ENCODE measurements at places on chromosomes 2 and 18.

- DNase-seq = no peak
Observed at GRCh38 chr2:25421820-25422411, 80.2 kb upstream of the DNMT3A start.

DNA sequence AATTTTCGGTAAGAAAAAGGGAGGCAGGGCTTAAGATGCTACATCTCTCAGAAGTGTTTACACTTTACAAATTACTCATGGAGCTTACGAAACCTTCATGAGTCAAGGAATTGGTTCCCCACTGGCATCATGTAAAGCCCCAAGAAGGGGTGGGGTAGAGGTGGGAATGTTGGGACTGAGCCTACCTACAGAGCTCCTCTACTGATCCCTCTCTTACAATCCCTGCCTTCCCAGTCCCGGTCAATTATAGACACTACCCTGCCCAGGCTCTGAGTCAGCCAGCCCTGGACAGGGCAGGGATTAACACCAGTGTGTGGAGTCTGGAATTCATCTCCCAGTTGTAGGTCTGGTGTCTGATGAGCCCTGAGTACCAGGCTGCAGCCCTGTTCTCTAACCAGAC lies 248.9 kb downstream of the PAX3 start:
- DNase-seq = no peak

- peak; percentile 88 for DNase-seq
Observed at GRCh38 chr2:96873651-96874096, 3.8 kb upstream of the SEMA4C start.

GRCh38 chr2:180021850-180022249 lies 14.8 kb upstream of the CWC22 start:
- DNase-seq = no peak

- DNase-seq = no peak
Observed at GRCh38 chr2:49162151-49162550, 7.8 kb upstream of the FSHR start.

GRCh38 chr18:54323970-54324369 lies 33.7 kb downstream of the STARD6 start:
- no peak for DNase-seq

DNA sequence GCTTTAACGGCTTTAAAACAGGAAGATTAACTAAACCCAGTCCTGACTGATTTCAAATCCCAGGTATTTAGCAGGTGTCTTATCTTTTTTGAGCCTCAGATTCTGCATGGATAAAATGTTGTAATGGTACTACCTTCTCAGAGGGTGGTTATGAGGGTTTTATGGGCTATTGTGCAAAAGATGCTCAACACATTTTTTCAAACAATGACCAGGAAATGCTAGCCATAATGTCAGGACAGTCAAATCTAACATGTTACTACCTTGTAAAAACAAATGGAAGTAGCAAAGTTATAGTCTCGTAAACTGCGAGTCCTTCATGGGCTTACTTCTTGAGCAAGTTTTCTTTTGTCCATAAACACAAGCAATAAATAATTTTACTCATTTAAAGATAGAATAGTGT lies 162.1 kb upstream of the TFPI start:
- DNase-seq = no peak

DNA sequence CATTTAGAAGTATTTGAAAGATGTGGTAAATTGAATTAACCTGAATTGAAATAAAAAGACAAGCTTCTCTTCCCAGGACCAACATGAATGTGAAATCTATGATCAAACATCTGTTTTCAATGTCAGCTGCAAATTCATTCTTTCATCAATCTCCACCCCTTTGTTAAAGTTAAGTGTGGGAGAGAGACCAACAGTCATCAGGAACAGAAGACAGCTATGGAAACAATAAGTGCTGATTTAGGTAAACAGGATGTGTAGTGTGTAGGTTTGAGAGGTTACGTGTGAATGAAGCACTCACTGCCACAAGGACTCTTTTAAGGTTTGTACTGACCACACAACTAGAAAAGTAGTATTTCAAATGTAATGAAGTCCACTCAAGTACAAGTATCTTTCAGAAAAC lies 1659.8 kb upstream of the CELF4 start:
- DNase-seq = no peak

GRCh38 chr2:158755310-158756087 lies 39.6 kb upstream of the DAPL1 start:
- no peak for DNase-seq

GRCh38 chr2:179181002-179181401 lies 83.6 kb downstream of the SESTD1 start:
- no peak for DNase-seq

- DNase-seq = no peak
Observed at GRCh38 chr2:17864676-17865075, 13.8 kb upstream of the KCNS3 start.

GRCh38 chr2:133937669-133938068 lies 316.2 kb upstream of the MGAT5 start:
- DNase-seq = no peak

- DNase-seq = no peak
Observed at GRCh38 chr2:151534001-151534400, 124.3 kb downstream of the RIF1 start.

GRCh38 chr2:182814380-182814779 lies 52.1 kb downstream of the FRZB start:
- DNase-seq = no peak

GRCh38 chr2:40734797-40735196 lies 282.9 kb upstream of the SLC8A1 start:
- DNase-seq = no peak

All from posterior cingulate gyrus (tissue), 11 donors.